ENCODE measurements at places on chromosomes 11 and 22. TPM values are rescaled to one million over a fixed set of nuclear protein-coding genes. Genes with fewer than 3 reads are reported as not detected.

GRCh38 chr11:61083601-61084147, 18.6 kb upstream of the CD5 start:
- no peak for DNase-seq

- DNase-seq, result no peak
These were observed 86.0 kb downstream of the PPP6R3 start for GRCh38 chr11:68546555-68546954.

- DNase-seq, result no peak
These were observed 64.7 kb upstream of the CD5 start for GRCh38 chr11:61037441-61038093.

- DNase-seq, result no peak
These were observed 873 bp downstream of the NCAPH2 start for GRCh38 chr22:50508897-50509296.

- no peak for DNase-seq
These were observed 2.9 kb upstream of the FOLR3 start for GRCh38 chr11:72132646-72133045.

GRCh38 chr22:48106715-48107259, 1344.3 kb downstream of the TBC1D22A start:
- no peak for DNase-seq

GRCh38 chr11:70205049-70205725, 2.1 kb downstream of the FADD start:
- no peak for DNase-seq

- no peak for DNase-seq
These were observed 5.9 kb downstream of the LMNTD2 start for GRCh38 chr11:554428-555226.

- no peak for DNase-seq
These were observed 47.3 kb downstream of the RAB30 start for GRCh38 chr11:83024270-83024854.

- DNase-seq, result no peak
These were observed 199.5 kb downstream of the FAM76B start for GRCh38 chr11:95589893-95590612.

DNA sequence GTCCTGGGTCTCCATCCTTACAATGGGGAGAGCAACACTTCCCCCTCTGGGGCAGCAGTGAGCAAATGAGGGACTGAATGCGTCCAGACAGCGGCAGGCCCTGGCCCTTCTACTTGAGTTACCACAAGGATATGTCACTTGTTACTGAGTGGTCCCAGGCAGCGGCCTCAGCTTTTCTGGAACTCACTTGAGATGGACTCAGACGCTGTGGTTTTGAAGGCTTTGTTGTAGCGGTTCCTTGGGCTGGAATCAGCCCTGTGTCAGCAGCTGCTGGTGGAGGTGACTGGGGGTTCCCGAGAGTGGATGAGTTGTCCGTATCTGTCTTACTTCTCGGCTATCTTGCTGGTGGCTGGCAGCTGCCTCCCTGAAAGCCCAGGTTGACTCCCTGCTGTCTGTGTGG, 77.0 kb downstream of the MICAL2 start:
- DNase-seq, result no peak

DNA sequence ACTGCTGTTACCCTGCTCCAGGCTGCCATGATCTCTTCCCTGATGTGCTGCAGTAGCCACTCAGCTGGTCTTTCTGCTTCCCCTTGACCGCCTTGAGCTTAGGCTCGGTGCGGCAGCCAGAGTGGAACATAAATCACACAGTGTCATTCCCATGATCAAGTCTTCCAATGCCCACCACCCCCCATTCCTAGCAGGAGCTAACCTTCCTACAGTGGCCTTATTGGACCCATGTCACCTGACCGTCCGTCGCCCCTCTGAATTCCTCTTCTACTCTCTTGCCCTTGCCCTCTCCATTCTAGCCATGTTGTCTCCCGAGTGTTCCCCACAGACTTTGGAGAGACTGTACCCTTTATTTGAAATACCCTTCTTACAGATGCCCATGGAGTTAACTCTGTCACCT, 43.4 kb downstream of the OTOG start:
- DNase-seq, result no peak

DNA sequence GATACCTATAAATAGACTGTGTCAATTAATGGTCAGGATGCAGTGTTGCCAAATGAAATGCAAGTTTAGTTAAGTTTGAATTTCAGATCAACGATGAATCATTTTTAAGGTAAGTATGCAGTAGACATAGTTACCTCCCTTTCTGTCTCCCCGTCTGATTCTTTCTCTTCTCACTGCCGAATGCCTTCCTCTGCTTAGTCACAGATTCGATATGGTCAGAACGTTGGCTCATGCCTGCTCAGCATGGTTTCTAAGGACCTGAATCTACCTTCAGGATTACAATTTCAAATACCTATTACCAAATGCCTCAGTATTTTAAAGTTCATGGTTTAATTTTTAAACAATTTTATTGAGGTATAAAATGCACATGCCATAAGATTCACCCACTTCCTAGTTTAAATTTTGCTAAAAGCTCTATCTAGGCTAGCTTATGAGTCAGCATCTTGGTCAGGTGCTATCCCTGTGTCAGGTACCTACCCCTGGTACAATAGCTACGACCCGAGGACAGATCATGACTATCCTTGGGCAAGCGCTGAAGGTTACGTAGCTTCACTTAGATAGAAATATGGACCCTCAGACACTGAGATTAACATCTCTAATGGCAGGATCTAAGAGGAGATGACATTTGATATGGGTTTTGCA, 78.2 kb upstream of the SPON1 start:
- DNase-seq, result no peak

Gene MUC15
- 4.3 TPM for polyA plus RNA-seq

Gene ZNF215
- polyA plus RNA-seq, result 2.5 TPM

Gene ARHGAP20
- 5.1 TPM for polyA plus RNA-seq

Gene POTEH
- polyA plus RNA-seq, result not detected

Gene DSCAML1
- 3.0 TPM for polyA plus RNA-seq

Gene IPO7
- polyA plus RNA-seq, result 124 TPM

Gene OR51B4
- 0.27 TPM for polyA plus RNA-seq

Gene MISFA
- polyA plus RNA-seq, result 7.5 TPM

Gene SOX6
- 21.0 TPM for polyA plus RNA-seq

Gene POU2AF1
- polyA plus RNA-seq, result 0.53 TPM
